ENCODE measurements at places on chromosomes 16 and 17. TPM values are rescaled to one million over a fixed set of nuclear protein-coding genes. Genes with fewer than 3 reads are reported as not detected.
A peak's percentile ranks its signal among the peaks of the same experiment; 100 is the strongest.

- H3K4me1 ChIP-seq, result no peaks in the 10 kb centered on the region
- DNase-seq, result no peak
- H3K27ac ChIP-seq, result no peak overlapping the region
Measured at GRCh38 chr17:12927541-12928425, 90.0 kb downstream of the ELAC2 start.

DNA sequence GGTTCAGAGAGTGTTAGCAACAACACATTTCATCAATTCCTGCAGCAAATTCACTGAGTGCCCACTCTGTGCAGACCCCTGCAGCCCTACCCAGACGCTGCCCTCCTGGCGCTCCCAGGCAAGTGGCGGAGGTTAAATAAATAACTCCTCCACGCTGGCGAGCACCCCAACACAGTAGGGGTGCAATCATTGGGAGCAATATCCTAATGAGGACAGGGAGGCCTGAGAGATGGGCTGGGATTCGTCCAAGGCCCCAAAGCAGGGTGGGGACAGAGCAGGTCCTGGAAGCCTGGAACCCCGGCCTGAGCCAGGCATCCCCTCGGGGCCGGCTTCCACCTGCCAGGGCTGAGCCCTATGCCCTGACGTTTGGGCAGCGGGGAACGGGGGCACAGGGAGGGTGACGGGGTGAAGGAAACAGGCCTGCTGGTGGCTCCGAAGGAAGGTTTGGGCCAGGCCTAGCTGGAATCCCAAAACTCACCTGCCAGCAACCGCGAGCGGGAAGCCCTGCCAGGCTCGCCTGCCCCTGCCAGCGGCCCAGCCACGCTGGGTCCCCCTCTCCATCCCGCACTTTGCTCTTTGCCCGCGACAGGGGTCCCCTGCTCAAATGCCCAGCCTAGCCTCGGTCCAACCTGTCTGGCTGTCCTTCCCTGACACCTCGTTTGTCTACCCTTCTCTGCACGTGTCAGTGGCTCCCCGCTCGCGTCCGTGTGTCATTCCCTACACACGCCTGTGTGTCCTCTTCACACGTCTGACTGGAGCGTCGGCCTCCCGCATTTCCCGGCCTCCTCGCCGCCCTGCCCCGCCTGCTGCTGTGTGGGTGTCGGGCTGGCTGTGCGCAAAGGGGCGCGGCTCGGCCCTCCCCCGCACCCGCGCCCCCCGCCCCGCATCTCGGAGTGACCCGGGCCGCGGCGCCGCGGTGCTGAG, 721 bp upstream of the BEAN1 start:
- H3K4me1 ChIP-seq, result peaks cover 12% of the 10 kb centered on the region
- H3K4me3 ChIP-seq, result no peak overlapping the region
- H3K27me3 ChIP-seq, result peaks cover 29% of the 10 kb centered on the region
- H3K27ac ChIP-seq, result no peak overlapping the region
- no peaks in the 10 kb centered on the region for H3K36me3 ChIP-seq
- no peak for DNase-seq

Gene ALOX15B
- not detected for total RNA-seq

DNA sequence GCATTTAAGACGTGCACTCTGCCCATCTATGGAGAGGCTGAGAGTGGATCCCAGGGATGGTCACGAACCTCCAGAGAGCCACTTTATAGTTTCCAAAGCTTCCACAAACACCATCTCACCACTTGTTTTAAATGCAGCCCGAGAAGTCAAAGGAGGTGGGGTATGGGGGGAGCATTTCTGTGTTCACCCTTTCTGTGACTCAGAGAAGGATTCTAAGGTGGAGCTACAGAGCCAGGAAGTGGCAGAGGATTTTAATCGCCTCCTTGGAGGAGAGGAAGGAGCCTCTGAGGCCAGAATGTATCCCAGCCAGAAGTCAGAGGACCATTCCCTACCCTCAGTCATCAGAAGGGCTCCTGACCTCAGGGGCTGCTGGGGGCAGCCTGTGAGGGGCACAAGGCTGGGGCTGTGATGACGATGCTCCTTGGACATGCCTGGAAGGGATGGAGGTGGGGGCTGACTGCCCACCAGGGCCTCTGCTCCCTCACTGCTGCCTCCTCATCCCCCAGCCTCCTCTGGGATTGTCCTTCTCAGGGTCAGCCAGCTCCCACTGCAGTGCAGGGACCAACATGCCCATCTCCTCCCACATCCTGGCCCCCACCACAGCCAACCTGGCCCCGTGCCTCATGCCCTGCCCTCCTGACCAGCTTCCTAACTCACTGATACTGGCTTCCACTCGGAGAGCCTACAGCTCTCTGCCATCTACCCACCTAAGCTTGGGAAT, 2.8 kb downstream of the XYLT2 start:
- DNase-seq, result no peak
- H3K4me3 ChIP-seq, result no peak overlapping the region
- peaks cover 24% of the 10 kb centered on the region for H3K4me1 ChIP-seq

Gene G6PC1
- total RNA-seq, result not detected

Gene CNGB1
- total RNA-seq, result not detected

GRCh38 chr17:44795928-44796327, 34.2 kb downstream of the GJC1 start:
- no peak for DNase-seq
- no peak overlapping the region for H3K27ac ChIP-seq
- no peaks in the 10 kb centered on the region for H3K27me3 ChIP-seq
- H3K36me3 ChIP-seq, result no peaks in the 10 kb centered on the region
- no peaks in the 10 kb centered on the region for H3K4me1 ChIP-seq

Gene QPRT
- 4.7 TPM for total RNA-seq

DNA sequence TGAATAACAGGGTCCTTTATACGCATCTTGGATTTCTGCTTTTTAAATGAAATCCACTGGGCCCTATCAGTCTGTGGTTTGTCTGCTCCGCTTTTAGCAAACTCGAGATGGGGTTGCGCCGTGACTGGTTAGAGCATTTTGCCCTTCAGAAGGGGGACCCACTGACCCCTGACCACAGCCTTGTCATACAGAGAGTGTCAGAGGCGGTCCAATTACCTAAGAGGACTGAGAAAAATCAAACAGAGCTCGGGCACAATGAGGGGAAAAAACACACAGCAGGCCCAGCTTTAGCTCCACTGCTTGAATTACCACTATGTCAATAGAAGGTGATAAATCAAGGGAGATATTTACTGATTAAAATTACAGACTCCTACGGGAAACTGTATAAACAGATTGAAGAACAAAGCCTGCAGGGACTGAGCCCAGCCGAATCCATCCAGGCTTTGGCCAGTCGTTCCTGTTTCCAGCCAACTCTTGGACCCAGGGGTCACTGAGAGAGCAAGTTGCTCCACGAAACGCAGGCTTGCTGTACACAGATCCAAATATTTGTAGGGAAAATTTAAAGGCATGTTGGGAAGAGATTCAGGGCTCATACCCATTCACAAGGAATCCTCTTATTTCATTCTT, 131.9 kb upstream of the ZFHX3 start:
- H3K4me3 ChIP-seq, result no peak overlapping the region
- DNase-seq, result no peak
- no peaks in the 10 kb centered on the region for H3K4me1 ChIP-seq

GRCh38 chr16:87076950-87077749, 240.0 kb downstream of the C16orf95 start:
- DNase-seq, result peak; percentile 26
- H3K4me3 ChIP-seq, result no peak overlapping the region
- H3K36me3 ChIP-seq, result no peaks in the 10 kb centered on the region
- H3K27ac ChIP-seq, result no peak overlapping the region

Gene CDH3
- 0.92 TPM for total RNA-seq

GRCh38 chr17:37801171-37801570, 56.3 kb upstream of the HNF1B start:
- no peaks in the 10 kb centered on the region for H3K36me3 ChIP-seq
- H3K27ac ChIP-seq, result no peak overlapping the region
- H3K27me3 ChIP-seq, result no peaks in the 10 kb centered on the region
- H3K4me1 ChIP-seq, result no peaks in the 10 kb centered on the region
- no peak for DNase-seq
- H3K4me3 ChIP-seq, result no peak overlapping the region

GRCh38 chr16:25395528-25395927, 137.9 kb upstream of the ZKSCAN2 start:
- H3K36me3 ChIP-seq, result no peaks in the 10 kb centered on the region
- H3K27ac ChIP-seq, result no peak overlapping the region
- no peak for DNase-seq
- H3K27me3 ChIP-seq, result no peaks in the 10 kb centered on the region
- no peak overlapping the region for H3K4me3 ChIP-seq

DNA sequence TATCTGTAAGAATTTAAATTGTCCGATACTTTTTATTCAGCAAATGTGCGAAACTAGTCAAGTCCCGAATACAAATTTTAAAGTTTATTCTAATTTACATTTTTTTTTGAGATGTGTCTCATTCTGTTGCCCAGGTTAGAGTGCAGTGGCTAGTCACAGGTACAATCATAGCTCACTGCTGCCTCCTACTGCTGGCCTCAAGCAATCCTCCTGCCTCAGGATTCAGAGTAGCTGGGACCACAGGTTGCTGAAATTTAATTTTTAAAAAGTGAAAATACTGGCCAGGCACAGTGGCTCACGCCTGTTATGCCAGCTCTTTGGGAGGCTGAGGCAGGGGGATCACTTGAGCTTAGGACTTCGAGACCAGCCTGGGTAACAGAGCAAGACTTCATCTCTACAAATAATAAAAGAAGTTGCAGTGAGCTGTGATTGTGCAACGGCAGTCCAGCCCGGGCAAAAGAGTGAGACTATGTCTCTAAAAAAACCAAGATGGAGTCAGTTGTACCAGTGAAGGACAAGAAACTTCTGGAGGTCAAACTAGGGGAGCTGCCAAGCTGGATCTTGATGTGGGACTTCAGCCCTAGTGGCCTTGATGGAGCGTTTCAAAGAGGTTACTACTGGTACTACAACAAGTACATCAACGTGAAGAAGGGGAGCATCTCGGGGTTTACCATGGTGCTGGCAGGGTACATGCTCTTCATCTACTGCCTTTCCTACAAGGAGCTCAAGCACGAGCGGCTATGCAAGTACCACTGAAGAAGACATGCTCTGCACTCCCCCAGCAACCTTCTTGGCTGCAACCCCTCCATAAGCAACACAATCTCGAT, 5.6 kb downstream of the POLG2 start:
- no peaks in the 10 kb centered on the region for H3K27me3 ChIP-seq
- H3K36me3 ChIP-seq, result peaks cover 44% of the 10 kb centered on the region
- H3K4me1 ChIP-seq, result peaks cover 18% of the 10 kb centered on the region
- no peak overlapping the region for H3K4me3 ChIP-seq
- peak; percentile 75 for DNase-seq

DNA sequence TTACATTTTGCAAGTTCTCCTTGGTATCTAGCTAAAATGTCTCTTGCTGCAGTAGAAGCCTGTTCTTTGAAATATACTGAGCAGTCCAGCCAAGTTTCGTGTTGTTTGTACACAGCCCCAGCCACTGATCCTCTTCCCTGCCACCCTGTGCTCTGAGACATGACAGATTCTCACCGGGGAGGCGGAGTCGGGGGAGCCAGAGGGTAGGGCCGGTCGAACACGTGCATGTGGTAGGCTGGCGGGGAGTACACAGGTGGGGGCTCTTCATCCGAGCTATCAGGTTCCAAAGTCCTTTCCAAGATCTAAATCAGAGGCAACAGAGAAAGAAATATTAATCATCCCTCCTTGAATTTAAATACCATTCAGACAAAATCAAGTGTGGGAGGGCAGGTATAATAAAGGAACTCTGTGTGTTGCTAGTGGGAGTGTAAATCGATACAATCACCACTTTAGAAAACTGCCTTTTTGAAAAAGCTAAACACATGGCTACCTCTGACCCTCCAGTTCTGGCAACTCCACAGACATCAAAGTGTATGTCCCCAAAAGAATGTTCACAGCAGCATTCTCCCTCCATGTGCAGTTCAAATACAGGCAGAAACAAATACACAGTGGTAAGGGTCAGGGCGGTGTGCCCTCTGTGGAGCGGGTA, 29.7 kb upstream of the MRPS23 start:
- no peak for DNase-seq
- peaks cover 7% of the 10 kb centered on the region for H3K4me1 ChIP-seq
- H3K27me3 ChIP-seq, result peaks cover 4% of the 10 kb centered on the region
- no peak overlapping the region for H3K4me3 ChIP-seq

DNA sequence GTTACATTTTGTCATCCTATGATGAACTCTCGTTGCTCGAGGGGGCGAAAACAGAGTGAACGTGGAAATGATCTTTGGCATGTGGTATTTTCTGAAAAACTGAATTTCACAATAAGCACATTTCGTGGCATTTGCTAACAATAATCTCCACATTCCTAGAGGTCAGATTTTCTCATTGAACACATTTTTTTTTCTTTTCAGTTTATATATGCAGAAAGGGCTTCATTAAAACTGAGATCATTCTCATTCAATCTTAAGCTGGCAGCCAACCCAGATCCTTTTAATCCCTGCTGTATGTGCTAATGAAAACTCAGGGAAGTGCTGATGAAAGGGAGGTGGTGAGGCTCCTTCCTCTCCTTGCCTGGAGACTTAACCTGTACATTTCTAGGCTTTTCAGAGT, 52.6 kb downstream of the PRKCA start:
- no peak for DNase-seq
- H3K4me1 ChIP-seq, result no peaks in the 10 kb centered on the region
- H3K27ac ChIP-seq, result no peak overlapping the region
- no peaks in the 10 kb centered on the region for H3K27me3 ChIP-seq
- no peak overlapping the region for H3K4me3 ChIP-seq
- H3K36me3 ChIP-seq, result no peaks in the 10 kb centered on the region

DNA sequence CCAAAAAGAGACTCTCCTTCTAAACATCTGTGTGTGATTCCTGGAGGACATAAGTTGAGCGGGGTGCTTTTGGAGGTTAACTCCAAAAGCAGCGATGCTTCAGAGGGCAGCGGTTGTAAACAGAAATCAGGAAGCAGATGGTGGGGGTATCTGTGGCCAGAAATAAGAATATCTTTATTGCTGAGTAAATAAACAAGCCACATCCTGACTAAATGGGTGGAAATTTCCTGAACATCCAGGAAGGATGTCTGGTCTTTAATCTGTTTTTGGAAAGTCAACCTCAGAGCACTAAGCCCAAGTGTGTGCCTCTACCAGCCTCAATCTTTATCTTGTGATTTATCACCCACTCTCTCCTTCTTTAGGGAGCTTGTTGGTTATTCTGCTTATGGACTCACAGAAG, 123.3 kb downstream of the CDH13 start:
- no peaks in the 10 kb centered on the region for H3K36me3 ChIP-seq
- no peak for DNase-seq
- no peak overlapping the region for H3K27ac ChIP-seq
- no peak overlapping the region for H3K4me3 ChIP-seq

Gene JPH3
- not detected for total RNA-seq

DNA sequence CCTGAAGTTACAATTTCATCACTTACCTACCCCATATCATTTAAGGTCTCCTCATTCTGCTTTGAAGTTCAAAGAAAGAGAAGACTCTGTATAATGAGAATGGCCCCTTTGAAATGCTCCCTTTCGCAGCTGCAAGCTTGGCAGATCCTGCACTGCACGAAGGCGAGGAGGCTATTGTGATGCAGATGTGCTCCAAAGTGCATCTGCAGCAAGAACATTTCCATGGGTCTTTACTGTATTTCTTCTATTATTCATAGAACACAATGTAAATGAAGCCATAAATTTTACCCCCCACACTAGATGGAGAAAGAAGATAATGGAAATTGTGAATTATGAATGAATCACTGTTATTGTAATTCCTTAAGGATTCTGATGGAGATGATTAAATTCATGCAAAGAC, 178.7 kb downstream of the CHD9NB start:
- H3K27ac ChIP-seq, result no peak overlapping the region
- no peak overlapping the region for H3K4me3 ChIP-seq
- no peaks in the 10 kb centered on the region for H3K4me1 ChIP-seq
- no peaks in the 10 kb centered on the region for H3K27me3 ChIP-seq
- DNase-seq, result no peak

Gene DNAH9
- not detected for total RNA-seq

Gene CTDNEP1
- total RNA-seq, result 127 TPM

Measured in natural killer cell (primary cell).